Chondrocyte (in vitro differentiated cells): ENCODE measurements at places on chromosomes 1 and 21.

DNA sequence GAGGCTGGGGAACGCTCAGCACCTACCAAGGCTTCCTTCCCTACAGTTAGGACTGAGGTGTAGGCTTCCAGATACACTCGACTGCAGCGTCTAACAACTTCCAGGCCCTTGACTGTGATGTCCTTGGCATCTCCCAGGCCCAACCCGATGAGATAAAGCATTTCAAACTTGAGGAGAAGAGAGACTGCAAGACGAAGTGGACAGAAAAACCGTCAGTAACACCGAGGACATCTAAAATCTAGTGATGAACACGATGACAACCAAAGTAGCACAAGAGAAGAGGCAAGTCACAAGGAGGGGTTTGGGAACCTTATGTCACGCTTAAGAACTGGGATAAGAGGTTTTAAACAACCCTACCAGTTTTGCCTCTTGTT, 314 bp downstream of the DPH5 start:
- no peak for DNase-seq

DNA sequence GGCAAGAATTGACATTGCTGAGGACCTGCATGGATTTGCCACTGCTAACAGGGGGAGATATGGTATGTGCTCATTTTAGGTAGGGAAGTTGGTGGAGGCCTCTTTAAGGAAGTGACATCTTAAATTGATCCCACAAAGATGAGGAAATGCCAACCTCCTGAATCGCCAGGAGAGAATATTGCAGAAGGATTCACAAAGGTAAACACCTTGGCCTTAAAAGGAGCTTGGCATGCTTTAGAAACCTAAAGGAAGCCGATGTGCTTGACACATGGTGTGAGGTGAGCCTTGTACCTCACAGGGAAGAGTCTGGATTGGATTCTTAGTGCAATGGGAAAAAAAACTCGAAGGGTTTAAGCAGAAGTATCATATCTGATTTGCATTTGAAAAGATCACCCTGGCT, 470.5 kb upstream of the DAB1 start:
- DNase-seq = no peak

DNA sequence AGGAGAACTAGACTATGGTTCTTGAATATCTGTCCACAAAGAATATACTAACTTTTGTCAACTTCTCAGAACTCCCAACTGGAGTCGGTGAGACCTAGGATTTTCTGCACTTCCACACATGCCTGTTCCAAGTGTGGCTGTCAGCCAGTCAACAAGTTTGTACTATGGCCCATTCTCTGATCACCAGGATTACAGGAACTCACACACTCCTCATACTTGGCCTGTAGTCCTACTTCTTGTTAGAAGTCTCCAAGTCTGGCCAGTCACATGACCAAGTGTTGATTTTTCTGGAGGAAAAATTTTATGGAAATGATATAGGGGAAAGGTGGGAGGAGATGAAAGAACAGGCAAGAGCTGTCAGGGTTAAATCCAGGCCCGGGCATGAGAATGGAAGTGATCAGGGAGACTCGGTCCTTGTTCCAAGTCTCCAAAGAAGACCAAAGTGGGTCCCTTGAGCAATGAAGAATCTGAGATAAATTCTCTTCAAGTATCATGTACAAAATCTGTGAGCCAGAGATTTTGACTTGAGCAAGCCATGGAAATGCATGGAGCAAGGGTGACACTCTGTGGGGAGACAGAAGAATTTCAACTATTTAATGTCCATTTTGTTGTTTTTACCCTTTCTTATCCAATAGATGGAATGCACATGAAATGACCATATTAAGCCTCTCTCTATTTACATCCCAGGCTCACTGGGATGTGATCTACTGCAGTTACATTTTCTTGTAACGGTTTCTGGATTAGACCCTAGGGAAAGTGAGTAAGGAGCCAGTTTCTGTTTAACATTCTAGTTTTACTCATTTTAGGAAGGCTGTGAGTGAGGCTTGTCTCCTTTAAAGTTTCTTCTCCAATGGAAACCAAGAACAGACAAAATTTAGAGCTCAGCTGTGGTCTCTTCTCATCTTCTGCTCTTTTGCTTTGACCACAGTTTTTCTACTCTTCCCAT, 320.9 kb downstream of the ASTN1 start:
- no peak for DNase-seq

DNA sequence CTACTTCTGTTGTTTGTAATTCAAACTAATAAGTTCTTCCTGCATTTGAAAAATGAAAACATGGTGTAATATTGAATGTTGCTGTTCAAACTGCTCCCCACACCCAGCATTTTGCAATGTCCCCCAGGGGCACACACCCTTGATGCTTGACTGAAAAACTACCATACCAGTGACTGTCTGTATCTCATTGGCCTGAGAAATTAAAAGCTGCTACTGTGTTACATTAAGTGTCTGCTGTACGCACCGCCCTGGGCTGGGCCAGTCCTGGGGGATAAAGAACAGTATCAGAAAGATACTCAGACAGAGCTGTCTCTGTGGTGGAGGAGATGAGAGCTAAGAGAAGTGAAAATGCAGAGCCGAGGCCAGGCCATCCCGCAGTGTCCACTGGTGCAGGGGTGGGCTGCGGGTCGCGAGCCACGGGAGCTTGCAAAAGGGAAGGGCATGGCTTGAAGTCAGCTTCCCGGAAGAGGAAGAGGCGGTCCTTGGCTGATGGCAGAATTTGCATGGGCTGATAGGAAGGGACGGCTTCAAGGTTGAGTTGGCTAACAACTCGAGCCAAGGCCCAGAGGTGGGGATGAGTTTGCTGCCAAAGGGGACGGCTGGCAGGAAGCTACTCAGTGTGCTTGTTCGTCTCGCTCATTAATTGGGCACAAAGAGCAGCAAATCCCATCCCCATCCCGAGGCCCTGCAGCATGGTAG, 329.8 kb upstream of the VAMP3 start:
- DNase-seq = no peak

- no peak for DNase-seq
These were observed 32.3 kb downstream of the VWA5B1 start for GRCh38 chr1:20322825-20323612.

DNA sequence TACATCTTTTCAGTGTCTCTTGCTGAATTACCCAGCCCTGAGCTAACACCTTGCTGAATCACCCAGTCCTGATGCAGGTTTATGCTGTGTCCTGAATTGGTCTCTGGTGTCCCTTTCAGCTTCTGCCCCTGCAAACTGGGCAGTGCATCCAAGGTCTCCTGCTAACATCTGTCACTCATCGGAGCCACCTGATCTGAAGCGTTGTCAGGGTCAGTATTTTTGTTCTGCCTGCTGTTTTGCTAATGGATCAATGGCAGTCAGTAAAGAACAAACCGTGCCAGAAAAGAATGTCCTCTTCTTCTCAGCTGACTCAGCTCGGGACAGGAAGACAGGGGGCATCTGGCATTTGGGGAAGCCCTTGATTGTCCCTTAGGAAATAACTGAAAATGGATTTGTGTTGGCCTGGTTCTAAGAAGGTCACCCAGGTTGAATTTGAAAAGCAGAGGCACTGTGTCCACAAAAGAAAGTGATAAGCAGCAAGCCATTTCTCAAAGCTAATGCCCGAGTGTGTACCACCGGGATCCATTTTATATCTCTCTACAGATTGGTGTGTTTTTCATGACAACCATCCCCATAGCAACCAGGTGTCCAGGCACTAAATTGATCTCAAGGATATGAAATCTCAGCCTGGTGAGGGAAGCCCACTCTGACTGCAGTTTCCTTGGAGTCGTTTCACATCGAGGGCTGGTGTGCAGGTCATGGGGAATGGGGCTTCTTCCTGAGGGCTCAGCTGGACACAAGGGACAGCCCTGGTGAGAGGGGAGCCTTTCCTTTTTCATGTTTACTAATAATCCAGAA, 109.7 kb upstream of the IRF2BP2 start:
- no peak for DNase-seq

GRCh38 chr1:174352883-174353608, 94.7 kb upstream of the GPR52 start:
- DNase-seq = no peak

- no peak for DNase-seq
These were observed 96.6 kb upstream of the B3GALT2 start for GRCh38 chr1:193283016-193283415.

GRCh38 chr1:46173361-46173856, 1.5 kb upstream of the TSPAN1 start:
- no peak for DNase-seq

DNA sequence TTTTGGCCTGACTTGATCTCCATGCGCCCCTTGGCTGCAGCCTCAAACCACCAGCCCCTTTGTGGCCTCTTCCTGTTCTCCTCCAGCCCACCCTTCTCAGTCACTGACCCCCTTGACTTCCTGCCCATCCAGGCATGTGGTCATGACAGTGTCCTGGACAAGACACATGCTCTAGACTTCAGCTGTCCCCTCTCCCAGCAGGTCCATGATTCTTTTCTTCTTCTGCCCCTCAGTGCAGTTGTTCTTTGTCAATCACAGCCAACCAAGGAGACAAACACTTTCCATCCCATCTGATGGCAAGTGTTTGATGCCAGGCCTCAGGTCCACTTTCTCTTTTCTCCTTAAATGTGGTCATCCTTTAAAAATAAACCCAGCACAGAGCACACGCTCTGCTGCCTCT, 49.7 kb downstream of the SYT6 start:
- no peak for DNase-seq

DNA sequence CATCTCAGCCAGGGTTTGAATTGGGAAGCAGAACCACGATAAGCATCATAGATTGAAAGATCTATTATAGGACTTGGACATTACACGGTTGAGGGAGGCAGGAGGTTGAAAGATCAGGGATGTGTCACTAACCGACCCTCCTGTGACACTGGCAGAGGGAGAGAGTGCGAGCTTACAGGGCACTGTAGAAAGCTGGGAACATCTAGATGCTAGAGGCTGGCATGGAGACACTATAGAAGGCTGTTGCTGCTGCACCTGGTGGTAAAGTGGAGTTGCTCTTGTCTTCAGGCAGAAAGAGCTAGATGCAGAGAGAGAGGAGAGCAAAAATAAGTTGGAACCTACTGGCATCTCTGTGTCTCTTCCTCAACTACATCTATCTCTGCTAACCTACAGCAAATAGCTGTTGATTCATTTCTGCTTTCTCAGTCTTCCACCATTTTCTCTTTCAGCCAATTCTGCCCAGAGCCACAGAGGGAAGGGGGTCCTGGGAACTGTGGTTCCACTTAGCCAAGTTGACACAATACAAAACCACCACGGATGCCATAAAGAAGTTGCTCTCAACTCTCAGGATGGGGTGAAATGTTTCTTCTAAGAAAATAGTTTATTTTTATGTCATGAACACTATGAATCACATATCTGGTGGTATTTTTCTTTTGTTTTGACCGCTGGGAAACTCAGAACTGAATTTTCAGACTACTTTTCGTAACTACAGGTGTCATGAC, 155.9 kb downstream of the ZNF281 start:
- DNase-seq = no peak

GRCh38 chr1:147099192-147099591, 73.1 kb downstream of the PRKAB2 start:
- no peak for DNase-seq

GRCh38 chr21:25859235-25859929, 124.6 kb downstream of the GABPA start:
- no peak for DNase-seq

DNA sequence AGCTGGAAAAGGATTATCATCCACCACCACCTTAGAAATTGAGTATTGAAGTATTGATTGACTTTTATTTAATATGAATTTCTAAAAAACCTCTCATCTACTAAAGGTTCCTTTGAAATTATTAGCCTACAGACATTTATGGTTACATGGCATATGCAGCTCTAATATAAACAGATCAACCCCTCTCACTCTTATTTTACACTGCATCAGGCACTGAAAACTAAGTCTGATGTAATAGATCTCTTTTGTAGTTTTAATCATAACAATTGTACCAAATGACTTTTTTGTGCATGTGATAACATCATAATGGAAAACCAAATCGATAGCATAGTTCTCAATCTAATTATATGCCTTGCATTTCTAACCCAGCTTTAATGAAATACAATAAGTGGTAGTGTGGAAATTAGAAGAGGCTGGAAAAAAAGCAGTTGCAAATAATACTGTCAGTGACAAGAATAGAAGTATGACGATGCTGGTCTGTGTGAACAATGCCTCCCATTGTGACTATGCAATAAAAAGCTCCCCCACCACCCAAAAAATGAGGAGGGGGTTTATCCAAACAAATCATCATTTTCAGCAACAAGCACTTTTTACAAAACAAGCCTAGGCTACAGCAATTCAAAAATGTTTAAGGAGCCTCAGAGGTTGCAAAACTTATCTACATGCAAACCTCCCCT, 426.5 kb upstream of the NFIA start:
- DNase-seq = no peak

DNA sequence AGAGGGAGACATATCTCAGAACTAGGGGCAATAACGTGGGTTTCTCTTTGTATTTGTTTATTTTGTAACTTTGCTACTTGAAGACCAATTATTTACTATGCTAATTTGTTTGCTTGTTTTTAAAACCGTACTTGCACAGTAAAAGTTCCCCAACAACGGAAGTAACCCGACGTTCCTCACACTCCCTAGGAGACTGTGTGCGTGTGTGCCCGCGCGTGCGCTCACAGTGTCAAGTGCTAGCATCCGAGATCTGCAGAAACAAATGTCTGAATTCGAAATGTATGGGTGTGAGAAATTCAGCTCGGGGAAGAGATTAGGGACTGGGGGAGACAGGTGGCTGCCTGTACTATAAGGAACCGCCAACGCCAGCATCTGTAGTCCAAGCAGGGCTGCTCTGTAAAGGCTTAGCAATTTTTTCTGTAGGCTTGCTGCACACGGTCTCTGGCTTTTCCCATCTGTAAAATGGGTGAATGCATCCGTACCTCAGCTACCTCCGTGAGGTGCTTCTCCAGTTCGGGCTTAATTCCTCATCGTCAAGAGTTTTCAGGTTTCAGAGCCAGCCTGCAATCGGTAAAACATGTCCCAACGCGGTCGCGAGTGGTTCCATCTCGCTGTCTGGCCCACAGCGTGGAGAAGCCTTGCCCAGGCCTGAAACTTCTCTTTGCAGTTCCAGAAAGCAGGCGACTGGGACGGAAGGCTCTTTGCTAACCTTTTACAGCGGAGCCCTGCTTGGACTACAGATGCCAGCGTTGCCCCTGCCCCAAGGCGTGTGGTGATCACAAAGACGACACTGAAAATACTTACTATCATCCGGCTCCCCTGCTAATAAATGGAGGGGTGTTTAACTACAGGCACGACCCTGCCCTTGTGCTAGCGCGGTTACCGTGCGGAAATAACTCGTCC, 1.3 kb upstream of the OLIG2 start:
- DNase-seq = no peak

DNA sequence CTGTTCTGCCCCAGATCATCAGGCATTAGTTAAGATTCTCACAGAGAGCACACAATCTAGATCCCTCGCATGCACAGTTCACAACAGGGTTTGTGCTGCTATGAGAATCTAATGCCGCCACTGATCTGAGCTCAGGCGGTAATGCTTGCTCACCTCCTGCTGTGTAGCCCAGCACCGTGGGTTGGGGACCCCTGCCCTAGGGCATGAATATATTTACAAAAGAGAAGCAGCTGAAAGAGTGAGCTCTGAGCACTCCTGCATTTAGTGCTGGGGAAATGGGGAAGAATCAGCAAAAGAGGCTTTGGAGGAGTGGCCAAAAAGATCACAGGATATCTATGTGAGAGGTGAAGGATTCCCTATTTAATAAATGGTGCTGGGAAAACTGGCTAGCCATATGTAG, 5.6 kb downstream of the CFAP57 start:
- DNase-seq = no peak

GRCh38 chr1:8520483-8520966, 202.6 kb downstream of the SLC45A1 start:
- no peak for DNase-seq
